ENCODE measurements at places on chromosomes 6 and 20.

GRCh38 chr6:44674226-44675155 is 287.0 kb downstream of the CDC5L start:
- DNase-seq = no peak

- DNase-seq = no peak
Measured at GRCh38 chr20:63449796-63450730, 22.4 kb downstream of the KCNQ2 start.

GRCh38 chr20:10352934-10353824 is 80.8 kb downstream of the MKKS start:
- no peak for DNase-seq

DNA sequence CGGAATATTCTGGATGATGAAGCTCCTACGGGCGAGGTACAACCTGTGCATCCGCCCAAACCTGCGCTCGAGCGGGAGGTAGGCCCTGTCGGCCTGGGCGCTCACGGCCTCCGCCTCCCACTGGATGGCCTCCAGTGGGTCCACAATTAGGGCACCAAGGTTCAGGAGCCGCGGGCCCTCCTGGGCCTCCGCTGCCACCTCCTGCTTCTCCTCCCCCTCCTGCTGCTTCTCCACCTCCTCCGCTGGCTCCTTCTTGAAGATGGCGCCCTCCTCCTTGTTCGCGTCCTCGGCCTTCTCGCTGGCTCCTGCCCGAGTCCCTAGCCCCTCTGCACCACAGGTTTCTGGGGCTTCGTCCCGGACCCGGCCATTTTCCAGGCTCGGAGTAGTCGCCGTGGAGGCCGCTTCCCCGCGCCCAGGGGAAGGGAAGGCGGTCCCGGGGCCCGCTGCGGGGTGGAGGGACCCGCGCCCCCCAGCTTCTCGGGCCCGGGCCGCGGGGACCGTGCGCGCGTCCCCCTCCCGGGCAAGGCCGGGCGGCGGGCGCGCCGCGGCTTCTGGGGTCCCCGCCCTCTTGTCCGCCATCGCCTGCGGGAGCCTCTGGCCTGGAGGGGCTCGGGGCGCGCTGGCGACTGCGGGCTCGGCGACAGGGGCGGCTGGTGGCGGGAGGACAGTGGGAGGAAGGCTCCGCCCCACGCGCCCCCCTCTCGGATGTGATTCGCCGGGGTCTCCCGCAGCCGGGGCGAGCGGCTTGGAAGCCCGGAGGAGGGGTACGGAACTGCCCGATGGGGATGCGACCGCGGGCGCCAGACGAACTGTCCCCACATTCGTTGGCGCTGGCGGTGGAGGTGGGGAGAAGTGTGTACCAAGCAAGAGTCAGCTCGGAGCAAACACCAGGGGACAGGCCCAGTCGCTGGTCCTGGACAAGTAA is 17.6 kb downstream of the PLAGL2 start:
- no peak for DNase-seq

DNA sequence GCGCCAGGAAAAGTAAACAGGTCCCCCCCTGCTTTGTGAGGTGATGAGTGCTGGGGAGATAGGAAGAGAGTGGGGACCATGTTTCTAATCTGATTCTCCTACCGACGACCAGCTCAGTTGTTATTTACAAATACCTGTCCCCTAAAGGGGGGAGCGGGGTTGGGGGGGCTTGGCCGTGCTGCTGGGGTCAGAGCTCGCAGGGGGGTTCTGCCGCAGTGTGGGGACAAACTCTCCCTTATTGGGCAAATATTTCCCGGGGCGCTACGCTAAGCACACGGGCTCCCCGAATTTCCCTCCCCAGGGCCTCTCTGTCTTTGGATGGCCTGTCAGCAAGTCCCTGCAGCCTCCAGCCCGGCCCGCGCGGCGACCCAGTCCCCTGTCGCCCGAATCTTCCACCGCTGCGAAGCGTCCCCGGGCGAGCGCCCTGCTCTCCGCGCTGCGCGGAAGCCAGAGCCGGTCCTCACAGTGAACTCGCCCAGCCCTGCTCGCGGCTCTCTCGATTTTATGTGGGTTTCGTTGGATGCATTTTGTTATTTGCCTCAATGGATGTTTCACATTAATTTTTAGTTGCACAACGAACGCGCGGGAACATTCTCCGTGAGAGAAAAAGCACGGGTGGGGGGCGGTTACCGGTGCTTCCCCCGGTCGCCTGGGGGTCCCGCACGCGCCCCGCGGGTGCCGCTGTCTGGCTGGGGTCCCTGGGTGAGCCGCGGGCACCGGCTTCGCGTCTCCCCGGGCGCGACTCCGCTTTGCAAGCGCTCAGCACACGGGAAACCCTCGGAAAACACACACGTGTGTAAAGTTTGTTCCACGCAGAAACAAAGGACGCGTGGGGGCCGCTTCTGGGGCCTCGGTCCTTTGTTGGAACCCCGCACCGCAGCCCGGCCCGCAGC is 1.5 kb upstream of the STX16 start:
- DNase-seq = no peak

DNA sequence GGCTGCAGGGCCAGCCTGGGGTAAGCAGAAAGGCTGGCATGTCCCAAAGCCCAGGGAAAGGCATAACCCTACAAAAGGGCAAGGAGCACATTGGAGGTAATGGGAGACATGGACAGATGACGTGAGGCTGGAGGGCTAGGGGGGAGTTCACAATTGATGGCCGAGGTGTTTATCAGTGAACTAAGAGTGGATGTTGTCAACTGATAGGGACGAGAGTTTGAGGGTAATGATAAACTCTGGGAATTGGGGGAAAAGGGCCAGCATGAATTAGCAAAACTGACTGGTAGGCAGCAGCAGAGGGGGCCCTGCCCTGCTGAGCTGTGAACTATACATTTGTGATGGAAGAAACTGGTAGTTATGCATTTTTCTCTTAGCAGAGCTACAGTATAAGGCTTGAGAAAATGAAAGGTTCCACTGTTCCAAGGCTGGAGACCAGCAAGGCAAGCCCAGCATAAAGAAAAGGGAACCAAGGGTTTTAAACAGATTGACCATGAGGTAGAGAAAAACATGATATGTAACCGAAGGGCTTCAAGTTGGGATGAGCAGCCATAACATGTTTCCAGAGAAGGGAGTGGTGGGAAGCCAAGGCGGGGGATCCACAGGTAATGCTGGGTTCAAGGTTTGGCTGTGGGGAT is 98.1 kb upstream of the MLN start:
- no peak for DNase-seq

DNA sequence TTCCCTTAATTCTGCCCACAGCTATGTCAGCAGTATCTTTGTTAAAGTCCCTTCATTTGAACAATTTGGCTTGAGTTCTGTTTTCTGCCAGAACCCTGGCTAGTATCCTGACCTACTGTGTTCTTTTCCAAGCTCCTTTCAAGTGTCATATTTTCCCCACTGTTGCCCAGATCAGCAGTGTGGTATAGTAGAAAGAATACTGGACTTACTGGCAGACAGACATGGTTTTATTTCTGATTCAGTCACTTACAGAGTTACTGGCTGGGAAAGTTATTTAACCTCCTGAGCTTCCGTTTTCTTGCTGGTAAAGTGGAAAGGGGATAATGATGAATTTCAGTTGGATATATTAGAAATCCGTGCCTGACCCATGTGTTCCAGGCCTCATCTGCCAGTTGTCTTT is 39.8 kb upstream of the RAB23 start:
- no peak for DNase-seq

GRCh38 chr6:160069459-160069858 is 52.2 kb upstream of the SLC22A1 start:
- DNase-seq = no peak

DNA sequence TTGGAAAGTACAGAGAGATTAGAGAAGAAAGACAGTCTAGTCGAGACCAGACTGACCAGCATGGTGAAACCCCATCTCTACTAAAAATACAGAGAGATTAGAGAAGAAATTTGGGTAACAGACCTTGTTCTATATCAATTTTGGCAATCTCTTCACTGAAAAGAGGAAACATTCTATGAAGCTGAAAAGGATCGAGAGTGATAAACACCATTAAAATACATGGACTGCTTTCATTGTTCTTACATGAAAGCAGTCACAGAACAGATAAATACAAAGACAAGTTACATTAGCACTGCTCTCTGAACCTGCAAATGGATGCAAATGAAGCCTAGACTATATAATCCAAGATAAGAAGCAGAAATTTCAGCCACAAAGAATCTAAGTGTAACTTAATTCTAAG is 8.4 kb upstream of the OPRM1 start:
- DNase-seq = no peak

- DNase-seq = no peak
Measured at GRCh38 chr6:41732591-41733359, 2.6 kb downstream of the TFEB start.

DNA sequence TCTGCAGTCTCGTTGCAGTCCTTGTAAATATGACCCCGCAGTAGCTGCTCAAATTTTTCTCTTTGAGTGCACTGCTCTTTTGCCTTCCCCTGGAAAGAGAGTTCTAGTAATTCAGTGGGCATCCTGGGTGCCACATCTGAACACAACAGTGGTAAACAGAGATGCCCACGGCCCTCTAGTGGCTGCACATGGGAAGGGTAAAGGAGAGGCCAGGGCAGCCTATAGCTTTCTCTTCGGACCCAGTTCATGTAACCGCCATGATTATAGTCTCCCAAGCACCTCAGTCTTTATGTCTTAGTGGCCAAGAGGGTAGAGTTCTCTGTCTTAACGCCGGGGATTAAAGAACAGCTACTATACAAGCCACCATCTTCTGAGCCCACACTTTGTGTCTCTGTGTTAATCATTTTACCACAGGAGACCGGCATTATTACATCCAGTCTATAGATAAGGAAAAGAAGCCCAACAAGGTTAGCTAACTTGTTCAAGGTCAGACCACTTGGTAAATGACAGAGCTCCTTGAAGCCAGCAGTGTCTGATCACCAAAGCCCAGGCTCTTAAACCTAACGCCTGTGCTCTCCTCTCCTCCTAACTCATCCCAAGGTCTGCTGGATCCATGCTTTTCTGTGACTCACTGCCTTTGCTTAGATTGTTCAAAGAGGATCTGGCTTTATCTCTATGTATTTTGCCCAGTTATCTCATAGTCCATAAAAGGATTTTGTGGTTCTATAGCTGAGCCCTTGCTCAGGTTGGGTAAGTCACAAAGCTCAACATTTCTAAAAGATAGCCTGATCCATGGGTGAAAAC is 81.8 kb downstream of the ISM1 start:
- DNase-seq = peak; percentile 63

GRCh38 chr20:18879262-18879661 is 65.7 kb downstream of the SCP2D1 start:
- DNase-seq = no peak

DNA sequence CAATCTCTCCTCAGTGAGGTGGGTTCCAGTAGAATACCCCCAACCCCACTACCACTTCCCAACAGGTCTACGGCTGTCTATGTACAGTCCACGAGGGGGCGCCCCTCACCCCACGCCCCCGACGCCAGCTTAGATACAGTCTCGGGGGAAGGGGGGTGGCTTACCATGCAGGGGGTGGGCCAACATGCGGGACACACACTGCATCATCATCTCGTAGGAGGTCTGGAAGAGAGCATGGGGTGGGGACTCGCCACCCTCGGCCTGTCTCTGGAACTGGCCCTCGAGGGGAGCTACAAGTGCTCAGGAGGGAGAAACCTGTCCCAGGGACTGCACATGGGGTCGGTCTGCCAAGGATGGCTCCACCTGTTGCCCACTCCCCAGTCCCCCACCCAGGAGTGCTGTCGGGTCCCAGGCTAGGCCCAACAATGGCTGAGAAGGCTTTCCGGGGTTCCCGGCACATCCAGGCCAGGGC is 8.5 kb downstream of the MTCH1 start:
- DNase-seq = no peak

DNA sequence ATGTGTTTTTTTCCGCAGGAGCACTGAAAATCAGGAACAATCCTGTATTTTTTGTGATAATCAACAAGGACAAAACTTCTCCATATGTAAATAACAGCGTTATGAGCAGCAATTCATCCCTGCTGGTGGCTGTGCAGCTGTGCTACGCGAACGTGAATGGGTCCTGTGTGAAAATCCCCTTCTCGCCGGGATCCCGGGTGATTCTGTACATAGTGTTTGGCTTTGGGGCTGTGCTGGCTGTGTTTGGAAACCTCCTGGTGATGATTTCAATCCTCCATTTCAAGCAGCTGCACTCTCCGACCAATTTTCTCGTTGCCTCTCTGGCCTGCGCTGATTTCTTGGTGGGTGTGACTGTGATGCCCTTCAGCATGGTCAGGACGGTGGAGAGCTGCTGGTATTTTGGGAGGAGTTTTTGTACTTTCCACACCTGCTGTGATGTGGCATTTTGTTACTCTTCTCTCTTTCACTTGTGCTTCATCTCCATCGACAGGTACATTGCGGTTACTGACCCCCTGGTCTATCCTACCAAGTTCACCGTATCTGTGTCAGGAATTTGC is at the start of gene TAAR6:
Gene TAAR6, plus strand, starts transcription at position 102 of the 557 bp plus-strand sequence. Its CDS starts 0 bp downstream, at position 102.
- DNase-seq = no peak

GRCh38 chr6:18596531-18596835 is 209.3 kb downstream of the RNF144B start:
- no peak for DNase-seq

DNA sequence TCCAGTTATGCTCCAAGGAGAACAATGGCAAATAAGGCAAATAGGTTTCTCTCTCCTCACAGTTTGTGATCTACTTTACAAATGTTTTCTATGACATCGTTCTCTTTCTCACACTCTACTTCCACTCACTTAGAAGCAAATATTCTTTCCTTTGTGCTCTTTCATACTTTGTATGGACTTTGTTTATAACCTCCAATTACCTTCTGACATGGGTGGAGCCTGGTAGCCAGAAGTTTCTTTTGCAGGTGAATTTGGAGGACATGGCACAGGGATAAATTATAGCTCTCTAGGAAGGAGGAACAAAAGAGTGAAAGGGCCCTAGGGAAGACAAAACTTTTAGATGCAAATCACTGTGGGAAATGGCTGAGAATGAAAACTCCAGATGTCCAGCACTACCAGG is 69.3 kb downstream of the OPN5 start:
- DNase-seq = no peak

- no peak for DNase-seq
Measured at GRCh38 chr6:151276112-151276740, 36.5 kb downstream of the AKAP12 start.

DNA sequence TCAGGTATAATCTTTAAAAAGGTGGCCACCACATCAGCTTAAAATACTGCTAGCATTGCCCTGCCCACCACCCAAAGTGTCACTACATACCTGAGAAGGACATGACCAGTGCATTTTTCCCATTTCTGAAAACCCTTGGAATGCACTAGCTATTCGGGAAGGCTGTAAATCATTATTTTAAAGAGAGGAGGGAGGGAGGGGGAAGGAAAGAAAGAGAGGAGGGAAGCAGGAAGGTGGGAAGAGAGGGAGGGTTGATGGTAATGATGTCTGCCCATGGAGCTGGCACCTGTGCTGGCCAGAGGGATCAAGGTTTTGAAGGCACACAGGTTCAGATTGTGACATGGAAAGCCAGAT is 32.4 kb downstream of the VAPB start:
- no peak for DNase-seq

DNA sequence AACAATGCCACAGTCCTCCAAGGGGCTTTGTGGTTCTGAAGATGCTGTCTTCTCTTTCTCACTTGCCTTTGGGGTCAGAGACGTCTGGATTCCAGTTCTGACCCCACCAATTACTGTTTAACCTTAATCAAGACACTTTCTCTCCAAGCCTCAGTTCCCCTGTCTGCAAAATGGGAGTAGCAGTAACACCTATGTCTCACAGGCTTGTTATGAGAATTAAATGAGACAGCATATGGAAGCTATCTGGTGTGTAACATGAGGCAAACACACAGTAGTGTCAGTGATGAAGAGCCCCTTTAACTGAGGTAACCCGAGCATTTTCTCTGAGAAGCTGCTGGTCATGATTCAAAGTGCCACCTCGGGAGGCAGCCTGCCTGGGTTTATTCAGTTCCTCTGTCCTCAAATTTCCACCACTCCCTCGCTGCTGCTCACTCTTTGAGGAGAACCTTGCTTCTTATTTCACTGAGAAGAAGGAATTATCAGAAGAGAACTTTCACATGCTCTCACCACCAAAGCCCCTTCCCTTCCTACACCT is 11.7 kb downstream of the PPIL1 start:
- no peak for DNase-seq

GRCh38 chr6:111041917-111042316 is 45.4 kb upstream of the SLC16A10 start:
- no peak for DNase-seq
